ENCODE measurements at places on chromosomes 11 and 22.

- no peak for DNase-seq
Measured at GRCh38 chr11:9073466-9074225, 17.8 kb downstream of the SCUBE2 start.

GRCh38 chr11:61011950-61012736 lies 40.7 kb downstream of the CD6 start:
- no peak for DNase-seq

DNA sequence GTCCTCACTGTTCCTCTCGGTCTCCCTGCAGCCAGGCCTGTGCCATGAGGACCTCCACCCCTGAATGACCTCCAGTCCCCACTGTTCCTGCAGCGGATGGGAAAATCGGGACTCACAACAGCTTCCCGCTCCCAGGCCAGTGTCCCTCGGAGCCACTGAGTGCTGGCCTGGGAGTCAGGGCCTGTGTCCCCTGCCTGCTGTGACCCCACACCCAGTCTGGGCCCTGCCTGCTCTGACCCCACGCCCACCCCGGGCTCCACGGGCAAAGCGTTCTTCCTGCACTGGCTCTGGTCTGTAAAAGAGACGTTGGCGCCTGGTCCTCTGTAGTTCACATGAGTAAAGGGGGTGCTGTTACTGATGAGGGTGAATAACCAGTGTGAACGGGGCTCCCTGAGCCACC lies 73.0 kb upstream of the SHISAL1 start:
- DNase-seq: no peak

- no peak for DNase-seq
Measured at GRCh38 chr11:119031912-119032280, 1.2 kb upstream of the SLC37A4 start.

- DNase-seq: no peak
Measured at GRCh38 chr22:35637254-35637653, 11.0 kb upstream of the APOL6 start.

GRCh38 chr22:48780597-48781277 lies 1046.9 kb downstream of the BRD1 start:
- no peak for DNase-seq

- DNase-seq: no peak
Measured at GRCh38 chr11:112727341-112727841, 233.8 kb upstream of the NCAM1 start.

- no peak for DNase-seq
Measured at GRCh38 chr11:65859812-65860277, 388 bp upstream of the MUS81 start.

DNA sequence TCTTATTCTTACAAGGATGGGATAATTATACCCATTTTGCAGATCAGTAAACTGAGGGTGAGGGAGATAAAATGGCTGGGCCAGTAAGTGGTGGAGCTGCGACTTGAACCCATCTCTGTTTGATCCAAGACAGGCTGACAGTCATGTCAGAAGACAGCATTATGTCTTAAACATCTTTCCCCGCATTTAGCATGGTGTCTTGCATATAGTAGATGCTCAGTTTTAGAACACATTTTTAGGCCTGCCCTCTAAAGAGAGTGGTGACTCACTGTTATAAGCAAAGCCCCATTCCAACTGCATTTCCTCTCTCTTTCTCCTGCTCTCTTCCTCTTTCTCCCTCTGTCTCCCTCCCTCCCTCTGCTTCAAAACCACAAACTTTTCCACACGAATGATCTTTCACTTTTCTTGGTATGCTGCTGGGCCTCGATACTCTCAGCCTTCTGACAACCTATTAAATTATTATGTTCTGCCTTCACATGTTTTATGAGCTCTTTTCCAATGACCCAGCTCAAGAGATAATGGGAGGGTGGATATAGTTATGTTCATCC lies 25.2 kb downstream of the CWC15 start:
- DNase-seq: no peak

DNA sequence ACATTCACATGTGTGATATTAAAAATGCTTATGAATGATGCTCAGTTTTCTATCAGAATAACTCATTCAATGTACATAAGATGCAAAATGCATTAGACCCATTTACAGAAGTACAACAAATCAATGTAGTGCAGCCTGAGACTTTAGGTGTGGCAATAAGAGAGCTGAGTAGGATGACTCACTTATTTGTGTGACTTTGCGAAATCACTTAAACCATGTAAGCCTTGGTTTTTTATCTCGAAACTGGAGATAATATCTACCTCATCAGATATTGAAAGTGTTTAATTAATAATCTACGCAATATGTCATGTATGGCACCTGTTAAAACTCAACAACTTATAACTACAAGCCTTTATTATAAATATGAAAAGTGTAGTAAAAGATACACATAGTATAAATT lies 105.7 kb upstream of the LUZP2 start:
- no peak for DNase-seq

GRCh38 chr11:85749287-85749834 lies 61.6 kb downstream of the SYTL2 start:
- no peak for DNase-seq

- no peak for DNase-seq
Measured at GRCh38 chr11:62153087-62153395, 29.2 kb downstream of the INCENP start.

- DNase-seq: no peak
Measured at GRCh38 chr22:36968249-36968964, 50.8 kb downstream of the TST start.

DNA sequence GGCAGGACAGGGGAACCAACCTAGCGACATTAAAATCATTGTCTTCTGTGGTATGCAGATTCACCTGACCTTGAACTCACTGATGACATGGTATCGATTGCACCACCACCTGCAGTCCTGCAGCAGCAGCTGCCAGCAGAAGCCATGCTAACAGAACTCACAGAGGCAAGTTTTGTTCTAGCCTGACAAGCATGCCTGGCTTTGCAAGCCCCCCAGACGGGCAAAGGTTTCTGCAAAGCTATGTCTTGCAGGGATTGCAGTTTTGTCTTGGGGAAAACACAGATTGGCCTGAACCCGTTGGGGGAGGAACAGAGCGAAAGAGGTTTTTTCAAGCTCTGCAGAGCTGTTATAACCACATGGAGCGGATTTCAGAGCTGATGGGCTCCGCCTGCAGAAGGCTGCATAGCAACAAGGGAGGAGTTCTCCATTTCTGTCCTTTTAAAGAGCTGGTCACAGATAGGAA lies 221.0 kb downstream of the HIPK3 start:
- no peak for DNase-seq

- no peak for DNase-seq
Measured at GRCh38 chr22:43211941-43212433, 25.1 kb upstream of the TTLL12 start.

DNA sequence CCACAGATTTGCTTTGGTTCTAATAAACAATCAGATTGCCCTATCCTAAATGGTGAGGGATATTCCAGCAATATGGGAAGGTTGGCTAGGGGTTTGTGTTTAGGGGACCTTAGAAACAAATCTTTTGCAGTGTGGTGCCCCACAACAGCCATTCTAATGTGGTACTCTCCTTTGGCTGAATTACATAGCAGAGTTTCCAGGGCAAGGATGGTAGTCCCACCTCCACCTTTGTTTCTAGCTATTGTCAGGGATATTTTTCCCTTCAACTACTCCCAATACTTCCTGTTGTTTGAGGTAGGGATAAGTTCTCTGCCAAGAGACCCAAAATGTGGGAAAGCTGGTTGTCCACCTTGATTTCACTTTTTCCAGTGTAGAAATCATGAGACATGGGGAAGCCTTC lies 494.7 kb upstream of the CHORDC1 start:
- DNase-seq: no peak

GRCh38 chr22:45069925-45070324 lies 60.1 kb upstream of the PHF21B start:
- DNase-seq: no peak

- no peak for DNase-seq
Measured at GRCh38 chr22:37328017-37328416, 45.7 kb downstream of the CYTH4 start.

GRCh38 chr11:125871391-125872137 lies 15.9 kb upstream of the HYLS1 start:
- DNase-seq: no peak

DNA sequence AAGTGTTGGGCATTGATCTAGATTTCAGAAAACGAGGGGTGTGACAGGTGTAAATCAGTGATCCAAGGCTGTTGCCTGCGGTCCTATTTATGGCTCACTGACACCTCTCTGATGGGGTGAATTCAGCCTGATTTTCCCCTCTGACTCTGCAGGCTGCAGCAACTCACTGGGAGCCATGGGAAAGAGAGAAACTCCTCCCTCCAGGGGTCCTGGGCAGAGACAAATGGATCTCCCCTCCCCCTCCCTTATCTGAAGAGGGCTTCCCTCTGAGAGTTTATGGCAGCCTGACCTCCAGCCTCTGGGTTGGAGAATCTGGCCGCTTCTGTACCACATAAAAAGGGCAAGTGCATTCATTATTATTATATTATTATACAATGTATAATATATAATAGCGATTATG lies 1.8 kb upstream of the PKNOX2 start:
- DNase-seq: no peak

DNA sequence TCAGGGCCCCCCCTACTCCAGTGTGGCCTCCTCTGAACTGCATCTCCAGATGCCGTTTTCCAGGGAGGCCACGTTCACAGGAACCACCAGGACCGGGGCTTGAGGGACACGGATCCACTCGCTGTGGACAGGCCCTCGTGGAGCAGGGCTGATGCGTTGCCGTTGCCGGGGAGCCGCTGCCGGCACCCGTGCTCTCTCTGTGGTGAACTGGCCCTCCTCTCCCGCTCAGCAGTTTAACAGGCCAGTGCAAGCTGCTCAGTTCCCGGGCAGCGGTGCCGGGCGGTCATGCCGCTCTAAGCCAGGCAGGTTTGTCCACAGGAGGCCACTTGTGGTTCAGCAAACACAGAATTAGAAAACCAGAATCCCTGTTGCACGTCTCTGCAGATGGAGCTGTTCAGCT lies 301.6 kb downstream of the TBC1D22A start:
- DNase-seq: no peak

- DNase-seq: no peak
Measured at GRCh38 chr11:74546752-74547151, 45.6 kb upstream of the POLD3 start.

DNA sequence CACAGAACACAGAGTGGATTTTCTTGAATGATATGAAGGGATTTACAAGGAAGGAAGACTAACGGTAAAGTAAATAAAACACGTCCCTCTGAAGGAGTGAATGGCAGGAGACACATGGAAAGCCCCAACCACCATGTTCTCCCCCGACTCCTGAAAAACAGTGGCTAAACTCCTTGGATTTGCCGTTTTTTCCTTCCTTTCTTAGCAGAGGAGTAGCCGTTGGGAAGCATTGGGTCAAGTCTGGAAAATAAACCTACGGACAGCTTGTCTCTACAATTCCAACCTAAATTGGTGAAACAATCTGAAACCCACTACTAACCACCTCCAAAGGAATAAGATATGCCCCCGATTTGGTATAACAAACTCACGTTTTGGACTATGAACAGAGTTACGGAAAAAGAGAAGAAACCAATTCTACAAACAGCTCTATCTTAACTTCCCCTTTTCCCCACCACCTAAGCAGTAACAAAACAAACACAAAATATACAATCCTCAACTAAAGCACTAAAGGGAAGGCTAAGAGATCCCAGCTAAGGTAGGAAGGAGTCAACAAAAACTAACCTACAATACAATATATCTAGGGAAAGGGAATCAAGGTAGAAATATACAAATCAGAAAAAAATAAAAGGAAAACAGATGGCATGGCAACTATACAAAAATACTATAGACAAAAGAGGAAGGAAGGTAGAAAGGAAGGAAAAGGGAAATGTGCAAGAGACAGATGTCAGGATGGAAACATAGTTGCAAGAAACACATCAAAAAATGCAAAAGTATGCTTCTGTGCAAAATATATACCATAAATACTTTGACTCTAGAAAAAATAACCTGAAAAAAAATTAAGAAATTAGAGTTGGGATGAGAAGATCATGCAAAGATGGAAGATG lies 43.8 kb upstream of the LYVE1 start:
- no peak for DNase-seq

DNA sequence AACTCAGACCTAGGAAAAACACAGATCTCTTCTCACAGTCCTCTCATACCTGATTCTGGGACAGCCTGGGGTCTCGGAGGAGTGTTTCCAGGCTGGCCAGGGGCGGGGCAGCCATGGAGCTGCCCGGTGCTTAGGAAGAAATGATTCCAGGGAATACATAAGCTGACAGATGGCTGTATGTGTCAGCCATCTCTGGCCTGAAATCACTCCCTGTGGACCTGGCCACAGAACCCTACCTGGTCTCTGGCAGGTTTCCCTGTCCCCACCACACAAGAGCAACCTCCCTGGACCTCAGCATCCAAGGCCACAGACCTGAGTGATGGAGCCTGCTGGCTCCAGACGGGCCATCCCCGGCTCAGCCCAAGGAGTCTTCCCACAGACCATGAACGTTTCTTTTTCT lies 10.0 kb downstream of the GGA1 start:
- DNase-seq: no peak

- no peak for DNase-seq
Measured at GRCh38 chr22:48422900-48423480, 1404.7 kb downstream of the BRD1 start.

GRCh38 chr11:63521896-63522295 lies 14.7 kb upstream of the PLAAT4 start:
- DNase-seq: no peak

GRCh38 chr11:43975629-43976028 lies 33.2 kb downstream of the C11orf96 start:
- no peak for DNase-seq

- no peak for DNase-seq
Measured at GRCh38 chr11:132960273-132961078, 571.8 kb downstream of the OPCML start.

DNA sequence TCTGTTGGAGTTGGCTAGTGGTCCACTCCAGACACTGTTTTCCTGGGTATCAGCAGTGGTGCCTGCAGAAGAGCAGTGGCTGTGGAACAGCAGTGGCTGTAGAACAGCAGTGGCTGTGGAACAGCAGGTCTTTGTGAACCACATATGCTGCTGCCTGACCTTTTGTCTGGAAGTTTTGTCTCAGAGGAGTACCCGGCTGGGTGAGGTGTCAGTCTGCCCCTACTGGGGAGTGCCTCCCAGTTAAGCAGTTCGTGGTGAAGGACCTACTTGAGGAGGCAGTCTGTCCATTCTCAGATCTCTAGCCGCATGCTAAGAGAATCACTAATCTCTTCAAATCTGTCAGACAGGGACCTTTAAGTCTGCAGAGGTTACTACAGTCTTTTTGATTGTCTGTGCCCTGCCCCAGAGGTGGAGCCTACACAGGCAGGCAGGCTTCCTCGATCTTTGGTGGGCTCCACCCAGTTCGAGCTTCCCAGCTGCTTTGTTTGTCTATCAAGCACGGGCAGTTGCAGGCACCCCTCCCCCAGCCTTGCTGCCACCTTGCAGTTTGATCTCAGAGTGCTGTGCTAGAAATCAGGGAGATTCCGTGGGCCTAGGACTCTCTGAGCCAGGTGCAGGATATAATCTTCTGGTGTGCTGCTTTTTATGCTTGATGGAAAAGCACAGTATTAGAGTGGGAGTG lies 89.1 kb upstream of the TRIM48 start:
- no peak for DNase-seq

DNA sequence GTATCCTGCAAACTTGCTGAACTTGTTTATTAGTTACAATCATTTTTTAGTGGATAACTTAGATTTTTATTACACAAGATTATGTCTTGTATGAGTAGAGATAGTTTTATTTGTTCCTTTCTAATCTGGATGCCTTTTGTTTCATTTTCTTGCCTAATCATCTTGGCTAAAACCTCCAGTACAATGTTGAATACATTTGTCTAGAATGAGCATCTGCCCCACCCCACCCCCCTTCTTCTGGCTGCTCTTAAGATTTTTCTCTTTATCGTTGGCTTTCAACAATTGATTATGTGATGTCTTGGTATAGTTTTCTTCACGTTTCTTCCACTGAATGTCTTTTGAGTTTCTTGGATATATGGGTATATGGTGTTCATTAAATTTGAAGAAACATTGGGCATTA lies 37.3 kb upstream of the TUB start:
- no peak for DNase-seq

GRCh38 chr11:128616161-128616560 lies 28.8 kb upstream of the ETS1 start:
- no peak for DNase-seq
